A549 treated with CORT108297 at 1 μM for 4 hours (cell line): ENCODE measurements at places on chromosomes 3 and 15. TPM values are rescaled to one million over a fixed set of nuclear protein-coding genes. Genes with fewer than 3 reads are reported as not detected.

Gene SPINK8
- total RNA-seq = not detected in 5 replicates

Gene FANCD2OS
- not detected in 5 replicates for total RNA-seq

Gene SOX14
- total RNA-seq = not detected in 5 replicates

Gene GOLGA8B
- 14.7 to 21.4 TPM (median 16.9 TPM) in 5 replicates for total RNA-seq

Gene TMEM45A
- 2.0 to 2.4 TPM (median 2.4 TPM) in 5 replicates for total RNA-seq

Gene CLDN18
- total RNA-seq = not detected in 5 replicates

Gene BTLA
- 0.05 TPM in 1 of 5 replicates, not detected in the others for total RNA-seq

Gene GMNC
- not detected in 5 replicates for total RNA-seq

Gene ZBTB20
- 0.40 to 0.98 TPM (median 0.93 TPM) in 5 replicates for total RNA-seq

Gene SLC22A14
- total RNA-seq = 0.03 to 0.07 TPM (median 0.03 TPM) in 3 of 5 replicates, not detected in the others

Gene GOLGA6L9
- 2.0 to 3.2 TPM (median 2.5 TPM) in 5 replicates for total RNA-seq

Gene TNFAIP8L3
- 7.0 to 10.0 TPM (median 8.9 TPM) in 5 replicates for total RNA-seq
